Stimulated activated CD8-positive, alpha-beta memory T cell treated with anti-CD3 and anti-CD28 coated beads, Interleukin-15, amount 100 ng/mL, for 4 hours (primary cell): ENCODE measurements at places on chromosomes 2 and 18.
A peak's percentile ranks its signal among the peaks of the same experiment; 100 is the strongest.

DNA sequence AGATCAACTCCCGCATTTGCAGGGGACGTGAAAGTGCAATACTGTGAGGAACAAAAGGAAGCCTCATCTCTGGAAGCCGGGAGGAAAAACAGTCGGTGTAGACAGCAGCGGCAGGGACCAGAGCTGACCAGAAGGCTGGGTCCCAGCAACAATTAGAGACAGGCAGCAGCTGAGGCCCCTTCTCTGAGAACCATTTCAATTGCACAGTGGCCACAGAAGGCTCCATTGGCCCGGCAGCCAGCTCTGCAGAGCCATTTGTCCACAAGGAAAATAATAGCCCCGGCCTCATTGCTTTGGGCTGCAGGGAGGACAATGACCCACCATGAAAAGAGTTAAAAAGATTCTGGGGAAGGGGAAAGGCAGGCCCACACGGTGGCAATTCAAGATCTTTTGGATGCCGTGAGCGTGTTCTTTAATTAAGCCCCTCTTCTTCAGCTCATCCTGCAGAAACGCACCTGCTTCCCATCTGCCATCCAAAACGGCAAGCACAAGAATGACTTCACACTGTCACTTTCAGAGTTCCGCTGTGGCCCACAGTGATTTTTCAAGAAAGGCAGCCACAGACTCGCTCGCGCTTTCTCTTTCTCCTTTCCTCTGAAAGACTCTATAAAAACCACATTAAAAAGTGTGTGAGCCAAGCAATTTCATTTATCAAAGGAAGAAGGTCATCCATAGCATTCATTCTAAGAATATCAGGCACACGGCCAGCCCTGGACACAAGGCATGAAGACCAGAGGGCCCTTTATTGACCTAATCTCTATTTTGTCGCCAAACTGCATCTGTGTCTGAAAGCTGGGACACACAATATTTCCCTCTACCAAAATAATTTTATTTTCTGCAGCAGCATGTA is 293.6 kb downstream of the SOX11 start:
- no peak for DNase-seq

DNA sequence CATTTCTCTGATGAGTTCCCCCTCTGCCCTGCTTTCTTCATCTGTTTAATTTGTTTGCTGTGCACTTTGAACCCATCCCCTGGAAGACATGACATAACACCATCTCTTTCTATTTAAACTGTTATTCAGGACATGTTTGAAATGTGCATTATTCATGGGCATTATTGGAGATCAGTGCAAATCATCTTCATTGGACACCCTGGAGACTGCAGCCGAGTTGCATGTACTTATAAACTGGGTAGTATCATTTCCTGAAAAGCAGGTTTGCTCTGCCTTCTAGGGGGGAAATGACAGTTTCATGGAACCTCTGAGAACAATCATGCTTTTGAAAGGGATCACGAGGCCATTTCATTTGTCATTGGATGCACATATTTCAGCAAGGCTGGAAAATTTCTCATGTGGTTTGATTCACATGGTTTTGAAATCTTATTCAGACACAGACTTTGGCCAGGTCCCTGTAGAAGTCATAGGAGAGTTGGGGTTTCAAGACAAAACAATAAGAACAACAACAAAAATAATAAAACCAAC is 462.8 kb upstream of the MEX3C start:
- DNase-seq = no peak

DNA sequence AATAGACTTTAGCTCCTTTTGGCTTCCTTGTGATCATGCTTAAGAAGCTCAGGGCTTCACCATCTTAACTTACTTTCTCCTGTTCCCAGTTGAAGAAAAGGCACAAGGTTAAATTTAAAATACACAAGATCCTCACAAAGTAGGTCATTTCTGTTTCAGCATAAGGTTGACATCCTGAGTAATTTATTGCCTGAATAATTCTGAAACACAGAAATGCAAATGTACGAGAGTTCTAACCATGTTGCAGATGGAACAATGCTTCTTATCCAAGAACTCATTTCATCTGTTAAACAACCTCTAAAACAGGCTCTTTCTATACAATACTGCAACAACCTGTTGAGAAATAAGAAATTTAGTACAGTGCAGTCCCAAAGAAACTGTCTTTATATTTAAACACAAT is 395.2 kb downstream of the BCL11A start:
- no peak for DNase-seq

DNA sequence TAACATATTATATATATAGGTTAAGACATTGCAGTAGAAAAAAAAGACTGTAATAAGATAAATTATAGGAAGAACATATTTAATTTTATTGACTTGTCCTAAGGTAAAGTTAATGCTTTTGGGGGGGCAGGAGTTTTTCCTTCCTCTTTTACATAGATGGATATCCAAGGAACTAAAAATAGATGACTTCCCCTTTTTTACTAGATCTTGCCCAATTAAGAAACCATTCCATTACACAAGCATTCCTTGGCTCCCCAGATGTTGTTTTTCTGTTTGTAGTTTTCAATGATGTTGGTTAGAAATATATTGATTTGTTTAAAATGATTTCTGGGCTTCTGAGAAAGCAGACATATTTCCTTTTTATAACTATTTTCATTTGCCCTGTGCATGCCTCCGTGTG is 22.4 kb upstream of the PMAIP1 start:
- no peak for DNase-seq

DNA sequence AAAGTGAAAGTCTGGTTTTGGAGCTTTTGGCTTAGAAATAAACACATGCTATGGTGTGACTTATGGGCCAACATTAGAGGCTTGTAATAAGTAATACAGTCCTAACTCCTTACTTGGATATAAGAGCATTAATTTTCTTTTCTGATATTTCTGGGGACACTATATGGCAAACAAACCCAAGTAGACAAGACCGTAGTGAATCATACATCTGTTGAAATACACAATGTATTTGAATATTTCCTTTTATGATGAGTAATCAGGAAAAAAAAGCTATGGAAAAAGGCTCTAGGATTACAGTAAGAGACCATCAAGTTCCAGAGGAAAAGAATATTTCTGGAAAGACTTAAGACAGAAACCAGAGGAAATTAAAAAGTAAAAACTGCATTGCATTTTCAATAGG is 146.0 kb upstream of the CYP26B1 start:
- no peak for DNase-seq

GRCh38 chr2:237998530-237998929 is 31.7 kb downstream of the UBE2F start:
- DNase-seq = peak; percentile 21

DNA sequence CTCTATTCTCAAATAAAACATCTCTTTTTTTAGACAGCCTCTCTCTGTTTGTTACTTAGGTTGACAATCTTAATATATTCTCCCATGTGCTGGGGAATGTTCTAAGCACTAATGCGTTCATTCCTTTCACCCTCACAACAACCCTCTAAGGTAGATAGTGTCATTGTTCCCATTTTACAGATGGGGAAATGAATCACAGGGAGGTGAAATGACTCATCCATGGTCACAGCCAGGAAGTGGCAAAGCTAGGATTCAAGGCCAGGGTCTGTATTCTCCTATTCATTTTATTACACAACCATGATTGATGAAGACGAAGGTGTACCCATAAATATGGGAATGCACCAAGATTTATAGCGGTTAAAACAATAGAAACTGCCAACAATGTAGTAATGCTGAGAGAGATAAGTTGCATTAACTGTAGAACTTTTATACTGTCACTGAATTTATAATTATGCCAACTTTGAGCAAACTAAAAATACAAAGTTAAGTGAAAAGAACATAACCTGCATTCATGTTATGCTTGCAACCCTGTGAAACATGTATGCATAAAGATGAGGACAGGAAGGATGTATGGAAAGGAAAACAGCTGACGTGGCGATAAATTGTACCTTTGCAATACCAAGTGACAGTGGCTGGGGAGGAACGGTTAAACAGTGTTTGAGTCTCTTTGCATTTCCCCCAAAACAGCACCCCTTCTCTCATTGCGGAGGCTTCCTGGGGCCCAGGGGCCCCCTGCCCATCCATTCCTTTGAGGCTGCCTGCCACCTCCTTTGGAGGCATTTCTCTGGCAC is 257.7 kb upstream of the AGAP1 start:
- no peak for DNase-seq

DNA sequence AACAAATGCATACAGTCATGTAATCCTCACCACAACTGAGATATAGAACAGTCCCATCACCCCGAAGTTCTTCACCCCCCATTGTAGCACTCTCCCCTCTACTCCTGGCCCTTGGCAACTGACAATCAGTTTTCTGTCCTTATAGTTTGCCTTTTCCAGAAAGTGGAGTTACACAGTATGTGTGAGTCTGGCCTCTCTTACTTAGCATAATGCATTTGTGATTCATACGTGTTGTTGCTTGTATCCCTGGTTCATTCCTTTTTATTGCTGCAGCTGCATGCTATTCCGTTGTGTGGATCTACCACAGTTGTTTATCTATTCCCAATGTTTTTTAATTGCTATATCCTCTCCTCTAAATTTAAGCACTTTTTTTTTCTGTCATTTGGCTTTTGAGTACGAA is 17.6 kb downstream of the ACYP2 start:
- DNase-seq = no peak

GRCh38 chr2:137991078-137991477 is 26.8 kb downstream of the HNMT start:
- DNase-seq = no peak

DNA sequence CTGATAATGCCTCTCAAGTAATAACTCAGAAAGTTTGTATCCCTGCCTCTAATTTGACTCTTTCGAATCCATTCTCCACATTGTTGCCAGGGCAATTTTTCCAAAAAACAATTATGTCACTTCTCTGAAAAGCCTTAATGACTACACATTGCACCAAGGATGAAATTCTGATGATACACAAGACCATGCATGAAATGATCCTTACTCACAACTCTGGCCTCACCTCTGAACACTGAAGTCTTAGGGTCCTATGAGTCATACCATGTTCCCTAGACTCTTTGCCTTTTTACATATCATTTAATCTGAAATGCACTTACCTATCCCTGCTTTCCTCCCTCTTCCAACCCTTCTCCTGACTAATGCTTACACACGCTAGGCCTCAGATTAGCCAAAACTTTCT is 51.0 kb downstream of the WDPCP start:
- DNase-seq = no peak

GRCh38 chr2:122034344-122034743 is 278.9 kb downstream of the TSN start:
- no peak for DNase-seq

- no peak for DNase-seq
Measured at GRCh38 chr18:31658670-31659575, 25.5 kb downstream of the B4GALT6 start.

GRCh38 chr2:211439011-211439410 is 882.6 kb downstream of the CPS1 start:
- no peak for DNase-seq

- no peak for DNase-seq
Measured at GRCh38 chr2:209913786-209914345, 88.6 kb upstream of the RPE start.

GRCh38 chr2:30565851-30566358 is 118.9 kb downstream of the LCLAT1 start:
- no peak for DNase-seq

GRCh38 chr2:189249171-189249570 is 69.6 kb upstream of the COL5A2 start:
- DNase-seq = no peak

DNA sequence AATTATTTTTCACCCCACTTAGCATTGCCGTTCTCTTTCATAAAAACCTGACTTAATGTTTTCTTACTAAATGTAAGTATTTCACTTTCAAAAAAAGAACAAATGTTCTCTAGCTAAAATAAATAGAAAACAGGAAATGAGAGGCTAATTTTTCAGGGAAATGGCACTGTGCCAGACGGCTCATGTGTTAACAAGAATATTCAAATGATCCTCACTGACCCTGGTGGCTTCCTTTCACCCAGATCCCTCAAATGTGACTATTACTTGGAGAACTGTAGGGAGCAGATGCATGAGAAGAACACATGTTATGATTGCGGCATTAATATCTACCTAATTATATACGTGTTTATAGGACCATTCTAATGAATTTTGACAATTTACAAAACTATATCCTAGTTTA is 827.7 kb downstream of the SOCS6 start:
- no peak for DNase-seq

- DNase-seq = no peak
Measured at GRCh38 chr2:106546391-106546990, 59.3 kb downstream of the CD8B2 start.

- DNase-seq = no peak
Measured at GRCh38 chr2:226189061-226189460, 610.6 kb downstream of the IRS1 start.

DNA sequence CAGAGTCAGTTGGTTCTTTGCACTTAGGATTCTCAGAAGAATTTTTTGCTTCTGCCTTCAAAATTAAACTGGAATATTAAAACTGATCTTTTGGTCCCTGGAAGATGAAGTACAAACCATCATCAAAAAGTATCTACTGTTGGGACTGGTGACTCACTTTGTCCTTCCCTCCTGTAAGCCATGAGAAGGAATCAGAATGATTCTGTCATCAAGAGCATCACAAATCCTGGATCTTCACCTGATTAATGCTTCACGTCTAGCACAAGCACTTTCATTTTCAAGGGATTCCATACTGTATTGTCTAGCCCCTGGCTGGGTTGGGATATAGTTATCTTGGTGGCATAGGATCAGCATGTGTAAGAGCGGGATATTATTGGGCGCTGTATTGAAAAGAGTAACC is 69.3 kb upstream of the CYP1B1 start:
- DNase-seq = no peak

- no peak for DNase-seq
Measured at GRCh38 chr2:208698114-208698513, 291.5 kb downstream of the PTH2R start.

- no peak for DNase-seq
Measured at GRCh38 chr2:210288408-210288807, 26.6 kb downstream of the MYL1 start.

DNA sequence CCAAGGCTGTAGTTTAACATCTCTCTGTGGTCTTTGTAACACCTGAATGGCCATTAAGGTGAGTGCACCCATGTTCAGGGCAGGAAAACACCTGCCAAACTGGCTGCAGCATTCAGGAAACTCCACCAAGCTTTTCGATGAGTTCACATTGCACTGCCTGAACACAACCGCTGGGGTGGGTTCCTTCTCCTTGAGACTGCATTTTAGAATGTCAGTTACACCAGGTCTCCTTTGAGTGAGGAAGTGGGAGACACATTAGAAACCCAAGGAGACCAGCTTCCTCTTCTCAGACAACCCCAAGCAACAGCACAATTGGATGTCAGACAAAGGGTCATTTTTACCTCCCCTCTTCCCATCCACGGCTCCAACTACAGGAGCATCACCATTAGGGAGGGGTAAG is 35.2 kb downstream of the CYRIA start:
- no peak for DNase-seq

GRCh38 chr2:61722318-61722717 is 131.5 kb downstream of the FAM161A start:
- DNase-seq = no peak

- no peak for DNase-seq
Measured at GRCh38 chr2:20322527-20323300, 27.9 kb downstream of the PUM2 start.
